Activated CD4-positive, CD25-positive, alpha-beta regulatory T cell treated with anti-CD3 and anti-CD28 coated beads, Interleukin-2, amount 50 U/mL, for 24 hours (primary cell): ENCODE measurements at places on chromosomes 11 and 22.

- ATAC-seq, result no peak
Measured at GRCh38 chr11:79045018-79045799, 395.6 kb downstream of the TENM4 start.

DNA sequence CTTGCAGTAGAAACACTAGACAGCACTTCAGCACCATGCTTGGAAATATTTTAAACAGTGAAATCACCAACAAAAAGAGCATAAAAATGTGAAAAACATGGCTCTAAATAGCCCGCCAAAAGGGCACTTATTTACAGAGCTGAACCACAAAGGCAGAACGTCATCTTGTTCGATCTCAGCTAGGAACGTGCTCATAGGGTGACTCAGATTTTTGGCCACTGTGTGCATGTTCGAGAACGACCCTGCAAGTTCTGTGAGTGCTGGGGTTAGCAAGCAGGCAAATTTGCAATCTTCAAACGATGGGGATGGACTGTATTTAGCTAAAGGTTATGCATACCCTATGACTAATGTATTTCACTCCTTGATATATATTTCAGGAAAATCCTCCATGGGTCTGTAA is 30.6 kb downstream of the OR2AT4 start:
- ATAC-seq, result no peak

GRCh38 chr22:29044657-29045176 is 16.9 kb downstream of the C22orf31 start:
- no peak for ATAC-seq

GRCh38 chr11:132289590-132290256 is 919.3 kb downstream of the NTM start:
- no peak for ATAC-seq

DNA sequence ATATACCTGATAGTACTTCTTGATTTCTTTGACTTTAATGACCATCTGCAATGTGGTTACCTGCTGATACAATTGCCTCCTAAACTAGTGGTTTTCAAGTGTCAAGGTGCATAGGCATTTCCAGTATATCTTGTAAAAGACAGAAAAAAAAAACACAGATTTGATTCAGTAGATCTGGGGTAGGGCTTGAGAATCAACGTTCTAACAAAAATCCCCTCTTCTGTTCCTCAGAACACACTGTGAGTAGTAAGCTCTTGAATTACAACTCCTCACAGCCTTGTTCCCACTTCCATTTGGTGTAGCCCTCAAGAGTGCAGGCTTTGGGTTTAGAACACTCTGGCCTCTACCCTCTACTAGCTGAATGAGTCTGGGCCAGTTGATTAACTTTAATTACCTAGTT is 78.0 kb upstream of the CTSC start:
- no peak for ATAC-seq

- no peak for ATAC-seq
Measured at GRCh38 chr11:105447936-105448702, 161.8 kb upstream of the GRIA4 start.

DNA sequence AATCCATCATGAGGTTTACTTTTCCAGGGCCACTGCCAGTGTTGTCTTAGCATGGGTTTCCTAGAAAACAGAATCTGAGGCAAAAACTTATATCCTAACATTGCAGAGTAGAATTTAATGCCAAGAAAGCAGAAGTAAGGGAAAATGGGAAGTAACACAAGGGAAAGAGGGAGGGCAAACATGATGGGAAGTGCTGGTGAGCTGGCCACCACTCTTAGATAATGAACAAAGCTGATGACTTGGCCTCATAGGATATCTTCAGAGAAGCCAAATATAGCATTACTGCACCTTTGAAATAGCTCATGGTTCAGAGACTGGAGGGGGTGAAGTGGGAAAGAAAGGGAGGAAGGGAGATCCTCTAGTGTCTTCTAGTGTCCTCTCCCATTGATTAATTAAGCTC is 24.8 kb upstream of the CALCB start:
- ATAC-seq, result no peak

DNA sequence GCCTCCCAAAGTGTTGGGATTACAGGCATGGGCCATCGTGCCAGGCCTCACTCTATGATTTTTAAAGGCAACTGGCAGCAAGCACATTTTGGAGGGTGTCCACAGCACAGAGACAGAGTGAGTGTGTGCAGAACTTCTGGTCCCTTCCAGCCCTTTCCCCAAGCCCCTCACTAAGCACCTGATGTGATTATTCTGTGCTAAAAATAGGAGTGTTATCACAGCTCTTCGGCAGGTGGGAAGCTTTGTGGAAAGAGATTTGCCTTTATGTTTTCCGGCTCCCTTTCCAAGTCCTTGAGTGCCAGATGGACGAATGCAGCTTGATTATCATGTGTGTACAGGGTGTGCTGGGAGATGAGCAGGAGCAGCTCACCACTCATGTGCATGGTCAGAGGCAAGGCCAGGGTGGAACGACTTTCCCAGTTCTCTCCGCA is 310.8 kb downstream of the DDX10 start:
- no peak for ATAC-seq

- no peak for ATAC-seq
Measured at GRCh38 chr22:46684706-46685105, 53.3 kb downstream of the CERK start.

DNA sequence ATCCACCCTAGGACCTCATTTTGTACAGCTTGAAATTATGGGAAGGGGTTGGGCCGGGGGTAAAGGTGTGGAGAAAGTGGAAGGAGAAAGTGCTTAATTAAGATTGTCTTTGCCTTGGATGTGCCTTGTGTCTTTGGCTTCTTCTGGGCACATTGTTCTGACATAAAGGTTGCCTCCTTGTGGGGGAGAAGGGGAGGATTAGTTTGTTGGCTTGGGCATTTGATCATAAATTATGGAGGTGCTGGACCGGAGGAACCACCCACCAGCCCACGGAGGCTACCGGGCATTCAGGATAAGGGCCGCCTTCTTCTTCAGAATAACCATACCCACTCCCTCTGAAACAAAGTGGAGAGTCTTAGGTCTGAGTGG is 1.3 kb downstream of the PAFAH1B2 start:
- no peak for ATAC-seq

DNA sequence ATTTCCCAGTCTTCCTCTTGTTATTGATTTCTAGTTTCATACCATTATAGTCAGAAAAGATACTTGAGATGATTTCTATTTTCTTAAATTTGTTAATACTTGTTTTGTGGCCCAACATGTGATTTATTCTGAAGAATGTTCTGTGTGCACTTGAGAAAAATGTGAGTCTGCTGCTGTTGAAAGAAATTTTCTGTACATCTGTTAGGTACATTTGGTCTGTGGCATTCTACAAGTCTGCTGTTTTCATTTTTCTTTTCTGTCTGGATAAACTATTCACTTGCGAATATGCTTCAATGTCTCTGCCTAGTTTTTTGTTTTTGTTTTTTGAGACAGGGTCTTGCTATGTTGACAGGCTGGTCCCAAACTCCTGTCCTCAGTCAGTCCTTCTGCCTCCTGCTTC is 26.4 kb upstream of the LUZP2 start:
- ATAC-seq, result no peak

DNA sequence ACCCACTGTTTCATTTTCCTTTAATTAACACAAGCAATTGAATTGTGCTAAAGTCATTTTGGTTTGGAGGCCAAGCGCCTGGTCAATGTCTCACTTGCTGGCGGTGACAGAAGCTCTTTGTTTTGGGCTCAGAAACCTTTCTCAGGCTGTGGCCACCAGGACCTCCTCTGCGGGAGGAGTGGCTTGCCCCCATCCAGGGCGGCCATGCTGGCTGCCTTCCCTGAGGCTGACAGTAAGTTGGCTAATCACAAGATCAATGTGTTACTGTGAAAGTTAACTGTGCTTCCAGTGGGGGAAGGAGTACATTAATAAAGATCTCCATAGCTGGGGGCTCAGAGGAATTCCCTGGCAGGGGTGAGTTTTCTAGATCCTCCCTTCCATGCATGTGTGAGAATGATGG is 1074.5 kb downstream of the NTM start:
- no peak for ATAC-seq

- ATAC-seq, result no peak
Measured at GRCh38 chr22:28222052-28222451, 303.0 kb upstream of the PITPNB start.

DNA sequence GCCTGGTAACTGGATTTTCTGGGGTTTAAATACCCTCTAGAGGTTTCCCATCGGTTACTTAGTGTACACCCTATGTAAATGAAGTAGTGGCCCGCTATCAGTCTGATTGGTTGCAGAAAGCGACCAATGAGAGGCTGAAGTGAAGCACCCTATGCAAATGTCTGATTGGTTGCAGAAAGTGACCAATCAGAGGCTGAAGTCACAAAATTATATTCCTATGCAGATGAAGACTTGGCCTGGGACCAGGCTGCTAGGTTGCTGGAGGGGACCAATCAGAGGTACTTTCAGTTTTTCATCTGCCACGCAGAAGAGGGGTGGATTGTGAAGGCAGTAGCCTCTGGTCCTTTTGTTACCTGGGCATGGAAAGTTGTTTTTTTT is 134.8 kb downstream of the TBC1D22A start:
- no peak for ATAC-seq

- no peak for ATAC-seq
Measured at GRCh38 chr11:76337923-76338322, 43.0 kb downstream of the THAP12 start.

GRCh38 chr22:46416520-46416871 is 81.0 kb downstream of the TRMU start:
- no peak for ATAC-seq

- no peak for ATAC-seq
Measured at GRCh38 chr11:22521226-22521625, 104.4 kb downstream of the FANCF start.

- no peak for ATAC-seq
Measured at GRCh38 chr11:111589886-111590499, 12.3 kb upstream of the SIK2 start.

GRCh38 chr11:97687111-97687510 is 1297.3 kb downstream of the JRKL start:
- ATAC-seq, result no peak

DNA sequence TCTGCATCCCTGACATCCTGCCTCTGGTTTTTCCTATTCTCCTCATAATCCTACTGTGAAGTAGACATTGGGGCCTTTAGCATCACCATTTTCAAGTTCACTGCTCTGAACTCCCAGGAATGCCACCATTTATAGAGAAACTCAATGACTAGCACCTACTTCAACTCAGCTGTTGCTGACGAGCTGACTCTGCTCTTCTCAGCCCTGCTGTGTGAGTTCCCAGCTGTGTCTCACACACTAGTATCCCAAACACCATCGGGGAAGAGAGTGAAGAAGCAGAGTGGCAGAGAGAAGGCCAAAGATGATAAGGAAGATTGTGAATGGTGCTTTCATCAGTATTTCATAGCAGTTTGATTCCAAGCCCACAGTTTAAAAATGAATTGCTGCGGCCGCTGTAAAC is 71.9 kb downstream of the PLEKHA7 start:
- ATAC-seq, result no peak

- ATAC-seq, result no peak
Measured at GRCh38 chr11:87280143-87280542, 242.4 kb downstream of the TMEM135 start.

DNA sequence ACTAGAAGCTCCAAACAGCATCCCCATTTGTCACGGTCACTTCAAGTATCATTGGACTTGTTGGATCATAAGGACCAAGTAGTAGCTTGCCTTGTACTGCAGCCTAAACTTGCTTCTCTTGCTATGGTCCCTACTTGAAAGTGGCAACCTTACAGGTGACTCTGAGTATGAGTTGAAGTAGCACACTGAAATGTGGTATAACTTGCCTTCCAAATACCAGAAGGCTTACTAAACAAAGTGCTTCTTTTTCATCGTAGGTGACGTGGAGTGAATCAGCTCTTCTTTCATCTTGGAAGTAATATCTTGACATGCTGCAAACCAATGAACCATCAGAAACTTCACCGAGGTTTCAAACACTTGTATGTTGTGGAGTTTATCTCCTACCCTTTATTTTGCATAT is 169.0 kb upstream of the DDI1 start:
- ATAC-seq, result no peak

DNA sequence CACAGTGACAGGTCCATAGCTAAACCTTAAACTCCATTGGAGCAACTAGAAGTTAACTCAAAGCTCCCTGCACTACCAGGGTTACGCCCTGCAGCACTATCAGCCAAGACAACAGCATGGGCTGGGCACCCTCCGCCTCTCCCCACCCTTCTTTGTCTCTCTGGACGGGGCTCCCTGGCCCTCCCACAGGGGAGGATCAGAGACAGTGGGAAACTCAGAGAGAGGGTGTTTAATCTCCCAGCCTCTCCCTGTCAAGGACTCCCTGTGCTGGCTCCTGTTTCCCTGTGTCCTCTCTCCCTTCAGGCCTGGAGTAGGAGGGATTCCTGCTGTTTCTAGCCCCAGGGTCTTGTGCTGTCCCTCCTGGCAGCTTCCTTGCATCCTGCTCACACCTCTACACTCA is 56.9 kb upstream of the CSNK2A3 start:
- no peak for ATAC-seq

DNA sequence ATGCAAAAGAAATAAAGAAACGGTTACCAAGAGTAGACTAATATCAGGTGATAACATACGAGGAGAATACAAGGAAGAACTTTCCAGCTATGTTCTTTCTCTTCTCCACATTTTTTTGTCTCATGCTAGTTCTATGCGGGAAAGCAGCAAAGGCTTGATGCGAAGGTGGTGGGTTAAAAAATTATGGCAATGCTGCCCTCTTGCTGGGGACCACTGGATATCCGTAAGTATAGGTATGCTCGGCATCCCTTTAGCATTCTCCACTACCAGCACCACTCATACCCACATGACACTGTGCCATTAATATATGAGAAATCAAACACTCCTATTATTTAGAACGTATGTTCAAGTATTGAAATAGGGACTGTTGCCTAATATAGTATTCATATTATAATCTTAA is 776.4 kb downstream of the LRRC4C start:
- no peak for ATAC-seq

DNA sequence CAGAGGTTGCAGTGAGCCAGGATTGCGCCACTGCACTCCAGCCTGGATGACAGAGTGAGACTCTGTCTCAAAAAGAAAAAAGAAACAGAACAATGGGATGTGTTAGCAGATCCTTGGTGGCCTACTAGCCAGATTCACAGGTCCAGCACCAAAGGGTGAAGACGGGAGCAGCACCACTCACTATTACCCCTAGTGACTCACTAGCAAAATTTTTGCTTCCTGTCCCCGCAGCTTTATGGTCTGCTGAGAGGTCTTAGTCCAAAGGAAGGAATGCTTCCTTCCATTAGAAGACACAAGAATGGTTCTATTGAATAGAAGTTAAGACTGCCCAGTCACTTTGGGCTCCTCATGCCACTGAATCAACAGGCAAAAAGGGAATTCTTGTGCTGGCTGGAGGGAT is 35.9 kb upstream of the NUP50 start:
- ATAC-seq, result no peak

DNA sequence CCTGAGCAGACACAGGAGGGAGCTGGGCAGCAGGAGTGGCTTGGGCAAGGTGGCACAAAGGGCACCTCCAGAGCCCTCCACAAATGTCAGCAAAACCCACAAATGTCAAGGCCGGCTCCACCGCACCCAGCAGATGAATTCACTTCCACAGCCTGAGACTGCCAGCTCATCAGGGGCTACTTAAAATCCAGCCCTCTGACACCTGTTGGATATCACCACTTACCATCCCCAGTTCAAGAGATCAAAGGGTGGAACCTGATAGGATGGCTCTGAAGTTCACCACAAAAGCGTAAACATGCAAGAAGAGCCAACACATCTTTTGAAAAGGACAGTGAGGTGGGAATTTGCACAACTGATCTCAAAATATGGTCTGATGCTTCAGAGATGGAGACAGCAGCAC is 168.6 kb upstream of the GRK3 start:
- no peak for ATAC-seq
